ENCODE measurements at places on chromosomes 5 and 9. TPM values are rescaled to one million over a fixed set of nuclear protein-coding genes. Genes with fewer than 3 reads are reported as not detected.

DNA sequence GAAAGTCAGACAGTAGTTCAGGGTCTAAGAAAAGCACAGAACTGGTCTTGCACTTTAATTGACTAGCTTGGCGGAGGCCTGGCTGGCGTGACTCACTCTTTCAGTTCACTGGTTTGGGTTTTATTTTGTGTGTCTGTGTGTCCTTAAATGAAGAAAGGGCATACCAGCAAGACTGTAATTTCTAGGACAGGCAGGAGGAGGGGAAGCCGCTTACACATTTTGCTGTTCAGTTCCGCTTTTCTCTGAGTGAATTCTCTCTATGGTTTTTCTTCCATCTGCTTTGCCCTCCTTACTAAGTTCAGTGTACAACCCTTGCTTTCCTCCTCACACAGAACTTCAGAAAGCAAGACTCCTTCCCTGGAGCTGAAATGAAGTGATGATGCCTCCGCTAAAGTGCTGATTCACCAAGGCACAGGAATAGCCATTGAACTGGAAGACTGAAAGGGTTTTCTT lies 150.8 kb downstream of the MEF2C start:
- DNase-seq, result no peak

GRCh38 chr5:133508845-133509741 lies 103.2 kb downstream of the FSTL4 start:
- no peak for DNase-seq

GRCh38 chr5:138874241-138874640 lies 894 bp downstream of the LRRTM2 start:
- DNase-seq, result no peak

DNA sequence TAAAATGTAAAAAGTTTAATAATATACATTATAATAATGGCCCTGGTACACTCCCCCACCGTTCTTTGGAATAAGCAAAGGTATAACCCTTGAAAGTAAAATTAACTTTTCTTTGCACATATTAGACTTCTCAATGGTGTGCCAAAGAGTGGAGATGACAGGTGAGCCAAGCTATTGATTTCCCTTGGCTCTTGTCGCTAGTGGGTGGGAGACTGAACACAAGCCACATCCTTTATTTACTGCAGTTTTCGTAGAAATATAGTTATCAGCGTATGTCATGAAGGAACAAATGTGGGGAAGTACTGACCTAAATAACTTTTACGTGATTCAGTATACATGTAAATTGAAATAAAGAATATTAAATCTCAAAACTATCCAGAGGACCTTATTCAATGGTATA lies 549.3 kb downstream of the RAB3C start:
- no peak for DNase-seq

DNA sequence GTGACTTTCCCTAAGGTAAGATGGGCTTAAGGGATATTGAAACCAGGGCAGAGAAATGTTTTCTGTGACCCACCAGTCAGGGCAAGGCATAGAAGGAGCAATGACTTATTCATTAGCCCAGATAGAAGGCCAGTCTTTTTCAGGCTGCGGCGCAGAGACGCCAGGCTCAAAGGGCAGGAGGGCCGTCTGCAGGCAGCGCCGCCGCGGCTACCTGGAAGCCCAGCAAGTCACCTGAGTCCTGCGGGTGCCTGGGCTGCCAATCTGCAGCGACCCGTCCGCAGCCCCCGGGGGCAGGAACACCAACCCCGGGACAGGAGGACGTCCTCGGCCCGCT lies 322 bp upstream of the SH3GL2 start:
- DNase-seq, result no peak

The FCN2 gene
- total RNA-seq, result 1.8 TPM

- DNase-seq, result peak; percentile 86
These were observed 28.6 kb downstream of the PCDH1 start for GRCh38 chr5:141849415-141850243.

- DNase-seq, result no peak
These were observed 16.5 kb downstream of the ASS1 start for GRCh38 chr9:130461218-130461630.

GRCh38 chr5:59517926-59518585 lies 375.5 kb downstream of the PDE4D start:
- DNase-seq, result no peak

DNA sequence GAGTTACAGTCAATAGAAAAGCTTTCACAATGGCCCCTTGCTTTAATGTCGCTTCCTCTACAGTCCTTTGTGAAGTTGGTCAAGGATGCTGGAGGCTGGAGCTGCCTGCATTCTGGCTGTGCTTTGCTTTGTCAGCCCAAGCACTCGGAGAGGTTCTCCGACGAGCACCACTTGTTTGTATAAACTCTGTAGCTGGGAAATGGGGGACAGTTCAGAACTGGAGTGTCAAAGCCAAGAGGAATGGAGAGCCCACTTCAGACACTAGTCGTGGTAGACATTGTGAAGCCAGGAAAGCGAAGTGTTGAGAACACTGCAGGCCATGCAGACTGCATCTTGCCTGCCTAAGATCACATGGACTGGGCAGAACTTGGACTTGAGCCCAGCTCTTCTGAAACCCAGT lies 330.3 kb downstream of the GADD45G start:
- DNase-seq, result no peak

DNA sequence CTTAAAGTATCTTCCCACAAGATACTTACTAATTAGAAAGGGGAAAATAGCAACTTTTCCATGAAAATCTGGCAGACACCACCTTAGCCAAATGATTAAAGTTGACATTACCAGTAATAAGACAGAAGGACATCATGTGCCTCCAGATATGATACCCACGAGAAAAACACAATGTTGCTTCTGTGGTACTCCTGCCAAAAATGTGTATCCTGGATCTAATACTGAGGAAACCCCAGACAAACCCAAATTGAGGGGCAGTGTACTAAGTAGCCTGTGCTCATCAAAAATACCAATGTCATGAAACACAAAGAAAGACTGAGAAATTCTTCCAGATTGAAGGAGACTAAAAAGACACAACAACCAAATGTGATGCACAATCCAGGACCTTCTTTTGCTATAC lies 85.3 kb downstream of the TTLL11 start:
- no peak for DNase-seq

DNA sequence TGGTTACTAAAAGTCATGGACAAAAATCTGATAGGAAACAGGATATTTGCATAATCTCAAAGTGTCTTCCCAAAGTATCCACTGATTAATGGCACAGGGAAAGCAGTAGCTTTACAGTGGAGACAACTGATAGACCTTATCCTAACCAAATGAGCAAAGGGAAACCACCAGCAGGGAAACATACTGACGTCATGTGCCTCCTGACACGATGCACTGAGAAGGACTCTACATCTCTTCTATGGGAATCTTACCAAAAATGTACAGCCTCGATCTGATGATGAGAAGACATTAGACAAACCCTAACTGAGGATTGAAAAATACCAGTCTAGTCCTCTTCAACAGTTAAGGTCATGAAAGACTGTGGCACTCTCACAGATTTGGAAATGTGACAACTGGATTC lies 166.2 kb downstream of the INSYN2B start:
- DNase-seq, result no peak
